Endodermal cell (in vitro differentiated cells): ENCODE measurements at places on chromosomes 5 and 9. TPM values are rescaled to one million over a fixed set of nuclear protein-coding genes. Genes with fewer than 3 reads are reported as not detected.

DNA sequence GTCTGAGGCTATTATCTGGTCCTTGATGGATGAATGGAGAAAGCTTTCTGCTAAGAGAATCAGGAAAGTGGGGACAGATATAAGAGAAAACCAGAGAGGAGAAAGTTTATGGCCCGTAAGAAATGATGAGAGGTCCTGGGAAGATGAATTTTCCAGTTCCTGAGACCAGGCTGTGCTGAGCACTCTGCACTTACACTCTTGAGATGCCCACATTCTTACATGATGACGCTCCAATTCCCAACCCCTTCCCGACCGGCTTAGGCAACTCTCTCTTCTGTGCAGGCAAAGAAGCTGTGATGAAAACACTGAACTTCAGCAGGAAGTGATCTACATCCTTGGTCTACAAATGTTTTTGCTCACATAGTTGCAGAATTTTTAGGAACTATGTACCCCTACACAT is 417.0 kb downstream of the ARHGEF28 start:
- H3K27ac ChIP-seq: no peak overlapping the region
- H3K27me3 ChIP-seq: no peaks in the 10 kb centered on the region
- no peaks in the 10 kb centered on the region for H3K4me1 ChIP-seq

DNA sequence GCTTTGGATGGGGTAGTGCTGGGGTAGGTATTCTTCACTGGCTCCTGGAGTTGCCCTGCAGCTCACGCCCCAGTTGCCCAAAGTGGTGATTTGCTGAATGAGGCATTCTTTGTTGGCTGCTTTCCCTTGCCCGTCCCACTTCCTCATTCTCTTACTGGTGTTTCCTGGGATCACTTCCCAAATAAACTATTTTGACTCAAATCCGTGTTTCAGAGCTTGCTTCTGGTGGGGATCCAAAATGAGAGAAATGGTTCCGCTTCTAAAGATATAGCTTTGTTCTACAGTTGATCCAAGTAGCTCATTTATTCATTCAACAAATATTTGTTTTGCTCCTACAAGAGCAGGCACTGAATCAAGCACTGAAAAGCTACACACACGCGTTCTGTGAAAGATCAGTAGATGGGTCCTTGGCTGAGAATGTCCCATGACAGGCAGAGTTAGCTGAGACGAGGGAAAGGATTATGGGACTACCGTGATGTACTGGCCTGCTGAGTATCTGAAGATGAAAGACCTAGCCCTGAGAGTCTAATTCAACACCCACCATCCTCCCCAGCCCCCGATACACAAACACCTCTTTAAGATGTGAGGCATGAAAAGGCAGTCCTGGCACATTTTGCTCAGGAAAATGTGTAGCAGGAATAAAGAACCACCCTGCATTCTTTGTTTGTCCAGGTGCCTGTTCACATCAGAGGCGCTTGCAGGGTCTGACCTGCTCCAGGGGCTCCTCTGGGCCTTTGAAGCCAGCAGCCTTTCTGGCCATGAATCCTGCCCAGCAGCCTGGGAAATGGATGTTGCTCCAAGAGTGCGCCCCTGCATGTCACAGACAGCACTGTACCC is 143.1 kb upstream of the RANBP3L start:
- H3K27ac ChIP-seq: no peak overlapping the region
- H3K4me3 ChIP-seq: no peak overlapping the region
- no peak for DNase-seq
- H3K36me3 ChIP-seq: no peaks in the 10 kb centered on the region
- peaks cover 27% of the 10 kb centered on the region for H3K4me1 ChIP-seq
- no peaks in the 10 kb centered on the region for H3K27me3 ChIP-seq

GRCh38 chr9:82949203-82949602 is 113.7 kb downstream of the RASEF start:
- H3K4me3 ChIP-seq: no peak overlapping the region
- no peaks in the 10 kb centered on the region for H3K36me3 ChIP-seq
- peaks cover 17% of the 10 kb centered on the region for H3K4me1 ChIP-seq
- no peak overlapping the region for H3K27ac ChIP-seq
- no peak for DNase-seq

- no peak overlapping the region for H3K27ac ChIP-seq
- no peak overlapping the region for H3K4me3 ChIP-seq
- DNase-seq: no peak
- H3K27me3 ChIP-seq: peaks cover 59% of the 10 kb centered on the region
- no peaks in the 10 kb centered on the region for H3K4me1 ChIP-seq
- no peaks in the 10 kb centered on the region for H3K36me3 ChIP-seq
Observed at GRCh38 chr5:129902816-129903215, 1.4 kb upstream of the CHSY3 start.

DNA sequence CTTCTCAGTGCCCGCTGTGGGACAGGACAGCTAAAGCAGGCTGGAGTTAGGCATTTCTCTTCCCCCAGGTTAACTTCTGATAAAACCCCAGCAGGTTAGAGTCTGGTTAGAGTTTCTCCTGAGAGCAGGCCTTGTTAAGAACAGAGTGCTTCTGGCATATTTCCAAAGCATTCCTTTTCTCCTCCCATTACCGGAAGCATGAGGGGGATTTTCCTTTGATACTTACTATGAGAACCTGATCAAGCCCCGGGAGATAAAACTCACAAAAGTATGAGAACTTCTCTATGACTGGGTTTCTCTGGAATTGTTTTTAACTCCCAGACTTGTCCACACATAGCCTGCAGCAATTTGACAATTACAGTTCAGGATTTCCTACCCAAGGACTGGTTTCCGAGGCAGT is 77.4 kb upstream of the MAST4 start:
- H3K27me3 ChIP-seq: no peaks in the 10 kb centered on the region
- H3K36me3 ChIP-seq: no peaks in the 10 kb centered on the region
- H3K4me1 ChIP-seq: peaks cover 4% of the 10 kb centered on the region

DNA sequence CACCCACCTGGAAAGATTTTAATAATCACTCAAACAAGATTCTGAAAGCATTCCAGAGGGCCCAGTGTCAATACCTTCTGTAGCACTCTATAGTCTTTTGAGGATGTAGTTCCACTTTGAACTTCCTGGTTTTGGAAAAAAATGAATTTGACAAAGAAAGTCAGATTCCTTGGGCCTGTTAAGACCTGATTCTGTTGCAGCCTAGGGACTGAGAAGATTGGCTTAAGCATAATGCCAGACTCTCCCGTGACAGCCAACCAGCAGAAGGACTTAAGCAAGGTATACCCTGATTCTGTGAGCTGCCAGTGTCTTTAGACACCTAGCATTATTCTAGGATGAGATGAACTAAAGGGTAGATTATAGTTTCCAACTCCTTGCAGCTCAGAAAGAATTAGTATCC is 6.8 kb downstream of the SPINK5 start:
- no peaks in the 10 kb centered on the region for H3K27me3 ChIP-seq
- DNase-seq: no peak
- H3K36me3 ChIP-seq: peaks cover 12% of the 10 kb centered on the region

DNA sequence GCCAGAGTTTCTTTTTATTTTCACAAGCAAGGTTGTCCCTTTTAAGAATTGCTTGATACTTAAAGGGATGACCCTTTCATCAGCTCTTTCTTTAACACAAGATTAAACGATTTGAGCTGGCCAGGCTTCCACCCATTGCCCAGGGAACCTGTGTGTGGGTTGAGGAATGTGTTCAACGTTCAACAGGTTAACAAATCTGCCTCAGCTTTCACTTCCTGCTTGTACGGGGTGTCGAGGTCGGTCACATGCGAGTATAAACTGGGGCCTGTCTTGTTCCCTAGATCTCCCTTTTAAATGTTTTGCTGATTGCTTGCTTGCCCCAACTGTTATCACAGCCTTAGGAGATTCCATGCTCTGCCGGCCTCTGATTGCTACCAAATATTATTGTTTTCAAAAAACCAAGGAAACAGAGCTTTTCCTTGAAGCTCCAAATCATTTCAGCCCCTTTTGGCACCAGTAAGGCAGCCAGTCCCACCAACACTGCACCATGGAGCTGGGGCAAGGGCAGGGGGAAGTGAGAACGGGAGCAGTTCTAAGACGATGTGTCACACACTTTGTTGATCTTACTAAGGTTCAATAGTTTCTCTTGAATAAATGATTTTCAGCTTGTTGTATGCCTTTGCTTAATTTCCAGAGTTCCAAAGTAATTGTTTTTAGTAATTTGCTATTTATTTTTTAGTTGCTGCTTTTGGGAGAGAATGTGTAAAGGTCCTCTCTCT is 10.7 kb upstream of the CLK4 start:
- H3K27ac ChIP-seq: no peak overlapping the region
- H3K4me3 ChIP-seq: no peak overlapping the region
- H3K36me3 ChIP-seq: no peaks in the 10 kb centered on the region
- no peaks in the 10 kb centered on the region for H3K4me1 ChIP-seq

- DNase-seq: no peak
- H3K4me3 ChIP-seq: no peak overlapping the region
- no peak overlapping the region for H3K27ac ChIP-seq
- H3K36me3 ChIP-seq: no peaks in the 10 kb centered on the region
- H3K27me3 ChIP-seq: peaks cover 36% of the 10 kb centered on the region
Observed at GRCh38 chr5:83924891-83925290, 204.2 kb upstream of the HAPLN1 start.

- H3K4me3 ChIP-seq: no peak overlapping the region
- H3K27ac ChIP-seq: no peak overlapping the region
- H3K4me1 ChIP-seq: no peaks in the 10 kb centered on the region
- no peak for DNase-seq
Observed at GRCh38 chr5:150224483-150225027, 34.7 kb downstream of the SLC6A7 start.

DNA sequence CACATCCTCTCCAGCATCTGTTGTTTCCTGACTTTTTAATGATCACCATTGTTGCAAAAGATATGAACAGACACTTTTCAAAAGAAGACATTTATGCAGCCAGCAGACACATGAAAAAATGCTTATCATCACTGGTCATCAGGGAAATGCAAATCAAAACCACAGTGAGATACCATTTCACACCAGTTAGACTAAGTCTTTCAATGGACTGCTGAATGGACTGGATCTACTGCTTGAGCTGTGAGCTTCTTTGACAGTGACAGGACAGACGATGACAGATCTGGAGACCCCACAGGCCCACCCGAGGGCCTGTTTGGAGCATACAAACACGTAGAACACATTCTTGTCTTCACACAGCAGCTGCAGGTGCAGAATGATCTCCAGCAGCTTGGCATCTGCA is 266.1 kb upstream of the RIOK2 start:
- no peak overlapping the region for H3K4me3 ChIP-seq
- no peak overlapping the region for H3K27ac ChIP-seq
- H3K27me3 ChIP-seq: no peaks in the 10 kb centered on the region

DNA sequence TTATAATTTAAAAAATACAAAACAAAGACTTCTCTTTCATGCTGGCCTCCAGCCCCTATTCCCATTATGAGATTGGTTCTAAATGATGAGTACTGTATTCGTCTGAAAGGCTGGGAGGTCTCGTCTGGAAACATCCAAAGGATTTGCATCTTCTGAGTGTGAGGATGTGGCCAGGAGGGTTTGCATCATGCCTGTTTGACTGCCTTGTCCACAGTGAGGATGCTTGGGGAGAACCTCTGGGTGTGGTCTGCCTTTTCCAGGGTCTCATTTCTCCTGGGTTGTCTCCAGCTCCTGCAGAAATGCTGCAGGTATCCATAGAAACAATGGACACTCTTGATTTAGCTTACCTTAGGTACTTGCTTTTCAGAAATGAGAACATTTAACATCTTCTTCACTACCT is 26.4 kb upstream of the CXCL14 start:
- H3K4me1 ChIP-seq: peaks cover 15% of the 10 kb centered on the region
- no peaks in the 10 kb centered on the region for H3K27me3 ChIP-seq
- no peaks in the 10 kb centered on the region for H3K36me3 ChIP-seq
- DNase-seq: no peak
- no peak overlapping the region for H3K27ac ChIP-seq
- no peak overlapping the region for H3K4me3 ChIP-seq

- DNase-seq: peak; percentile 56
- no peak overlapping the region for H3K27ac ChIP-seq
- no peak overlapping the region for H3K4me3 ChIP-seq
- no peaks in the 10 kb centered on the region for H3K27me3 ChIP-seq
Observed at GRCh38 chr9:130138791-130139190, 33.4 kb upstream of the NCS1 start.

DNA sequence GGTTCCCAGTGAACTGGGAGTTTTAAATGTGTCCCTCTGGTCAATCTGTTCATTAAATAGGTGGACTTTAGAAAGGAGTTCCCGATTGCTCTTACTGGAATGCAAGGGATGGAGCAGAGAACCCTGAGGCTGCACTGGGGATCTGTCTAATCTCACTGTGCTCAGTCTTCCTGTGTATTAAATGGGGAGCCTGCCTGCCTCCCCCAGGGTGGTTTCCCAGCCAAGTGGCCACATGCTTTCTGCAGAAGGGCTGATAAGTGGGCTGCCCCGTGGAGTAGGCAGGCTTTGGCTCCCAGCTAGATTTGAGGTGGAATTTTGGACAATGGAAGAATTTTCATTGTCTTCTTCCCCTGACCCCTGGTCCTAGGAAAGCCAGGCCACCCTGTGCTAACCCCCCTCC is 14.0 kb upstream of the PHYHD1 start:
- H3K4me1 ChIP-seq: peaks cover 12% of the 10 kb centered on the region
- H3K27ac ChIP-seq: no peak overlapping the region
- peaks cover 52% of the 10 kb centered on the region for H3K36me3 ChIP-seq

GRCh38 chr9:18111146-18111545 is 362.8 kb upstream of the ADAMTSL1 start:
- no peaks in the 10 kb centered on the region for H3K36me3 ChIP-seq
- no peak overlapping the region for H3K4me3 ChIP-seq
- H3K27ac ChIP-seq: no peak overlapping the region
- DNase-seq: no peak
- no peaks in the 10 kb centered on the region for H3K4me1 ChIP-seq
- no peaks in the 10 kb centered on the region for H3K27me3 ChIP-seq

GRCh38 chr5:64074533-64074932 is 91.1 kb upstream of the RNF180 start:
- H3K27me3 ChIP-seq: no peaks in the 10 kb centered on the region
- no peaks in the 10 kb centered on the region for H3K36me3 ChIP-seq
- DNase-seq: peak; percentile 70

- no peaks in the 10 kb centered on the region for H3K27me3 ChIP-seq
- H3K27ac ChIP-seq: no peak overlapping the region
- no peak overlapping the region for H3K4me3 ChIP-seq
- DNase-seq: peak; percentile 38
- H3K4me1 ChIP-seq: no peaks in the 10 kb centered on the region
- no peaks in the 10 kb centered on the region for H3K36me3 ChIP-seq
Observed at GRCh38 chr9:22483528-22484070, 37.0 kb downstream of the DMRTA1 start.

DNA sequence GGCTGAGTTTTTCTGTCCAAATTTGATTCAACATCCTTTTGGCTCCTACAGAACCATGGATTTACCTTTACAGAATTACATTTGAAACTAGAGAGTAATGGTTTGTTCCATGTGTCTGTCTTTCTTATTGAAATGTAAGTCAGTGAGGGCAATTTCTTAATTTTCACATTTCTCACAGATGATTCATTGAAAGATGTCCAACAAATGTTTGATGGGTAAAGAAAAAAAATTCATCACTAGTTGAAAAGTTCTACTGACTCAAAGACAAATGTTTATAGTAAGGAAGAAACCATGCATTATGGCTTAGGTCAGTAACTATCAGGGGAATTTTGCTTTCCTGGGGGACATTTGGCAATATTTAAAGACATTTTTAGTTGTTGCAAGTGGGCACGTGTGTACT is 131.6 kb upstream of the TRPM3 start:
- no peaks in the 10 kb centered on the region for H3K36me3 ChIP-seq
- no peaks in the 10 kb centered on the region for H3K27me3 ChIP-seq
- no peak for DNase-seq
- H3K4me1 ChIP-seq: no peaks in the 10 kb centered on the region
- H3K27ac ChIP-seq: no peak overlapping the region

TRPM6 gene
- 0.19 to 1.2 TPM (median 0.99 TPM) in 3 replicates for total RNA-seq

SPAAR gene
- total RNA-seq: 0.25 to 0.29 TPM in 2 of 3 replicates, not detected in the other

CARTPT gene
- total RNA-seq: not detected in 3 replicates

GABRG2 gene
- total RNA-seq: 2.4 and 3.5 TPM in 2 replicates

GABRA6 gene
- total RNA-seq: not detected in 2 replicates

UBE2QL1 gene
- 0.11 TPM in 2 replicates for total RNA-seq

RAB3C gene
- total RNA-seq: 4.7 and 5.8 TPM in 2 replicates

BARX1 gene
- 10.8 TPM in 1 of 3 replicates, not detected in the others for total RNA-seq
